ENCODE measurements at places on chromosomes 4 and X.

GRCh38 chrX:105618393-105619101 lies 203.8 kb upstream of the NRK start:
- DNase-seq: no peak

DNA sequence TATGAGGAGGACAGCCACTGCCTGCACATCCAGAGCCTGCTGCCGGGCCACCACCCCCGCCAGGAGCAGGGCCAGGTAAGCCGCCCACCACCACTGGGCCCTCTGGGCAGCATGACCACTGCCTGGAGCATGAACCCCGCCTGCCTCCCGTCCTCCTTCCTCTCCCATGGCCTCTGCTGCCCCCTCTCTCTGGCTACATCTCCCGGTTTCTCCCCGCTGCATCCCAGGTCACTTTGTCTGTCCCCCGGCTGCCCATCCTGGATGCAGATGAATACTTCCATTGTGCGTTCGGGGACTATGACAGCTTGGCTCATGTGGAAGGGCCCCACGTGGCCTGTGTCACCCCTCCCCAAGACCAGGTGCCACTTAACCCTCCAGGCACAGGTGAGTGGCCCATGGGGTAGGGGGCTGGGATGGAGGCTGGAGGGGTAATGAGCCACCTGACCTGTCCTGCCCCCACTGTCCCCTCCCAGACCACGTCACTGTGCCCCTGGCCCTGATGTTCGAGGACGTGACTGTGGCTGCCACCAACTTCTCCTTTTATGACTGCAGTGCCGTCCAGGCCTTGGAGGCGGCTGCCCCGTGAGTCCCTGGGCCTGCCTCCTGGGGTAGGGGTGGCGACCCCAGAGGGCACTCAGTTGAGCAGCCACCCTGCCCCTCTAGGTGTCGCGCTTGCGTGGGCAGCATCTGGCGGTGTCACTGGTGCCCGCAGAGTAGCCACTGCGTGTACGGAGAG lies 6.0 kb downstream of the PLXNB3 start:
- no peak for DNase-seq

- no peak for DNase-seq
Measured at GRCh38 chrX:23493941-23494374, 159.3 kb downstream of the PTCHD1 start.

GRCh38 chr4:36280555-36280954 lies 861 bp upstream of the DTHD1 start:
- peak; percentile 15 for DNase-seq

GRCh38 chr4:98617358-98618047 lies 40.9 kb downstream of the TSPAN5 start:
- no peak for DNase-seq

DNA sequence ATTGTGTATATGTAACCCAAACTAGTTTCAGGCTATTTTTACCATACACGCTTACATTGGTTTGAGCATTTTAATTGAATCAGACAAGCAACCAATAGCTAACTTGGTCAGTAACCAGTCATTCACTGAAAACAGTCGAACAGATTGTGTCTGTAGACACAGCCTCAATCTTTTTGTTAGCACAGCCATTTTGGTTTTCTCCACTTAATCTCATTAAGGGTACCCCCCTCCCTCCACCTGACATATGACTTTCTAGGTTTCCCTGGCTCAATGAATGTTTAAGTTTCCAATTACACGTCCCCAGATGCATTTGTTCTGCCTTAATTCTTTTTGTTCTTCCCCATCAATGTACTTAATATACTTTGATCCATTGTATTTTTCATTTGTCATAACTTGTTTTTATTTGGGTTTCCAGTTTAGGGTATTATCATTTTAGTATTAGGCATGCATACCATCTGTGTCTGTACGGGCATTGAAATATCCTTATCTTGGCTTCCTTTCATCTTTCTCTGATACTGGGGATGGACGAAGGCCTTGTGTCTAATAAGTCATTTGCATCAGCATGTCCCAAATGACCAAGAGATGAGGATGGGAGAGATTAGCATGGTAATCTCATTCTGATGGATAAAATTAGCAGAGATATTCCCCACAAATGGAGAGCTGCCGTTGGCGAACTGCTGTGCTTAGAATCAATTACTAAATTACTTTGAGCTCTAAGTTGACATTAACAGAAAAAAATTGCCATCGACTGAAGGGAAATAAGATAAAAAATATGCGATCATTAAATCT lies 35.9 kb upstream of the PHOX2B start:
- no peak for DNase-seq

GRCh38 chr4:165592386-165592785 lies 213.6 kb downstream of the CPE start:
- DNase-seq: no peak

GRCh38 chr4:19522966-19523365 lies 728.7 kb upstream of the SLIT2 start:
- DNase-seq: no peak

DNA sequence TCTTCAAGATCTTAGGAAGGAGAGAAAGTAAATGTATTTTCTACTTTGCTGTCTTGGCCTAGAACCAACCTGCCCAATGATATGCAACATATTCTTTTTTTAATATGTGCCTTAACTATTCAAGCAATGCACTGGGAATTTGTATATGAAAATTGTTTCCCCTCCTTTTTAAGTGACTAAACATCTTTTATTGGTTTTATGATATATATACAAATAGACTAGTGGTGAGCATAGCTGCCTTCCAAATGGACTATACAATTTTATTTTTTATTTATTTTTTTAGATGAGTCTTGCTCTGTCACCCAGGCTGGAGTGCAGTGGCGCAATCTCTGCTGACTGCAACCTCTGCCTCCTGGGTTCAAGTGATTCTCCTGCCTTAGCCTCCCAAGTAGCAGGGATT lies 10.3 kb downstream of the NOCT start:
- no peak for DNase-seq
